ENCODE measurements at places on chromosomes 11 and 22. TPM values are rescaled to one million over a fixed set of nuclear protein-coding genes. Genes with fewer than 3 reads are reported as not detected.

Gene MS4A2
- not detected for total RNA-seq

Gene TRPM5
- 0.07 TPM for total RNA-seq

Gene CWC15
- total RNA-seq, result 77.2 TPM

GRCh38 chr22:45883811-45884170 is 93.2 kb downstream of the WNT7B start:
- no peak overlapping the region for H3K27ac ChIP-seq
- DNase-seq, result no peak
- H3K36me3 ChIP-seq, result no peaks in the 10 kb centered on the region
- H3K4me1 ChIP-seq, result no peaks in the 10 kb centered on the region
- peaks cover 20% of the 10 kb centered on the region for H3K27me3 ChIP-seq
- no peak overlapping the region for H3K4me3 ChIP-seq

- no peak overlapping the region for H3K4me3 ChIP-seq
- peaks cover 33% of the 10 kb centered on the region for H3K36me3 ChIP-seq
- DNase-seq, result no peak
- H3K4me1 ChIP-seq, result no peaks in the 10 kb centered on the region
- no peaks in the 10 kb centered on the region for H3K27me3 ChIP-seq
Measured at GRCh38 chr11:33753304-33753967, 17.2 kb upstream of the CD59 start.

GRCh38 chr22:37318364-37319109 is 36.2 kb downstream of the CYTH4 start:
- peaks cover 26% of the 10 kb centered on the region for H3K4me1 ChIP-seq
- no peak overlapping the region for H3K27ac ChIP-seq
- H3K4me3 ChIP-seq, result no peak overlapping the region
- H3K36me3 ChIP-seq, result peaks cover 12% of the 10 kb centered on the region
- no peak for DNase-seq
- peaks cover 18% of the 10 kb centered on the region for H3K27me3 ChIP-seq

DNA sequence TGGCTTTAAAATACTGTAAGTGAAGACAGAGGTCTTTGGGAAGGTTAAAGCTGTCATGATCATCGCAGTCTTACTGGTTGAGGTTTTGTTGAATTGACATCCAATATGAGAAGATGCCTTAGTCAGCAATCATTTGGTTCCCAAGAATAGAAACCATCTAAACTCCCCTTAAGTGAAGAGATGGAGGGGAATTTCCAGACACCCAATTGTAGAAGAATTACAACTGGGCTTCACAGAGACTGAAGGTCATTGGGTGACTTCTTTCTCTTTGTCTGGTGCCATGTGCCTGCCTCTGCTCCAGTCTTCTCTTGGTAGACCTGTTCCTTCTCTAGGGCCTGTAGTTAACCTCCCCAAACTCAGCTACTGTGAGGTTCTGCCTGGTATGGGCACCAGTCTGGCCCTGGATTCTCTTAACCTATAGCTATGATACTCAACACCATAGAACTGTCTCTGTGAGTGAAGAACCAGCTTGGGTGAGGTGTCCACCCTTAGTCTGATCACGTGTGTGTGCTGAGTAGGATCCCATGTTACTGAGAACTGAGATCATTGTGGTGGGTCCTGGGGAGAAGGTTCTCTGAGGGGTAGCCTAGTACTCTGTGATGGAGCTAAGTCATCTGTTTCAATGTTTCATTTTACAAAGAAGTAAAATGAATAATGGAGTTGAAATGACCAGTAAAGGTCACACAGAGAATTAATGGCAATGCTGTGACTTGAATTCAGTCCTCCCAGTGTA is 182.5 kb downstream of the CSNK2A3 start:
- H3K27ac ChIP-seq, result no peak overlapping the region
- peaks cover 2% of the 10 kb centered on the region for H3K27me3 ChIP-seq
- H3K36me3 ChIP-seq, result no peaks in the 10 kb centered on the region
- peaks cover 10% of the 10 kb centered on the region for H3K4me1 ChIP-seq
- H3K4me3 ChIP-seq, result no peak overlapping the region
- DNase-seq, result no peak

Measured in activated CD4-positive, alpha-beta T cell treated with anti-CD3 and anti-CD28 coated beads, Interleukin-2, amount 10 ng/mL, durations not matched to agents 7 days and 5 days (primary cell).